Astrocyte of the hippocampus (primary cell): ENCODE measurements at places on chromosomes 16 and 17.
A peak's percentile ranks its signal among the peaks of the same experiment; 100 is the strongest.

GRCh38 chr17:77889135-77889505 lies 69.4 kb upstream of the TNRC6C start:
- no peak for DNase-seq

- DNase-seq = no peak
These were observed 381.3 kb downstream of the CDH8 start for GRCh38 chr16:61654962-61655361.

DNA sequence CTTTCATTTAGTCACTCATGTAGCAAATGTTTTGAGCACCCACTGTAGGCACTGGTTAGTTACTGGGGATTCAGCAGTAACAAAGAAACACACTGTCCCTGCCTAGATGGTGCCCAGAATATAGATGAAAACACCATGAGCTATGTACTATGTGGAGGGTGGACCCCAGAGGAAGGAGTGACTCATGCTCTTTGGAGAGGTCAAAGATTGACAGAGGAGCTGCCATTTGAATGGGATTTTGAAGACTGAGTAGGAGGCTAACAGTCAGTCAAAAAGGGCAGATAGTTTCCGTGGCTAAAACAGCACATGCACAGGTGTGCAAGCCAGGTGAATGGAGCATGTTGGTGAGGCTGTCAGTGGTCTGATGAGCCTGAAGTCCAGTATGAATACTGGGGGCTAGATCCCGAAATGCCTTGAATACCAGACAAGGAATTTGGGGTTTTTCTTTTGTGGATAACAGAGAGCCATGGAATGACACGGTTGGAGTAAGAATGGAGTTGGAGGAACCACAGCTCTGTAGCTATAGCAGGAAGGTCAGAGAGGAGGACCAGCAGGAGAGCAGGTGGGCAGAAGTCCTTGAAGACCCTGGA lies 6.1 kb downstream of the IL21R start:
- DNase-seq = peak; percentile 57

DNA sequence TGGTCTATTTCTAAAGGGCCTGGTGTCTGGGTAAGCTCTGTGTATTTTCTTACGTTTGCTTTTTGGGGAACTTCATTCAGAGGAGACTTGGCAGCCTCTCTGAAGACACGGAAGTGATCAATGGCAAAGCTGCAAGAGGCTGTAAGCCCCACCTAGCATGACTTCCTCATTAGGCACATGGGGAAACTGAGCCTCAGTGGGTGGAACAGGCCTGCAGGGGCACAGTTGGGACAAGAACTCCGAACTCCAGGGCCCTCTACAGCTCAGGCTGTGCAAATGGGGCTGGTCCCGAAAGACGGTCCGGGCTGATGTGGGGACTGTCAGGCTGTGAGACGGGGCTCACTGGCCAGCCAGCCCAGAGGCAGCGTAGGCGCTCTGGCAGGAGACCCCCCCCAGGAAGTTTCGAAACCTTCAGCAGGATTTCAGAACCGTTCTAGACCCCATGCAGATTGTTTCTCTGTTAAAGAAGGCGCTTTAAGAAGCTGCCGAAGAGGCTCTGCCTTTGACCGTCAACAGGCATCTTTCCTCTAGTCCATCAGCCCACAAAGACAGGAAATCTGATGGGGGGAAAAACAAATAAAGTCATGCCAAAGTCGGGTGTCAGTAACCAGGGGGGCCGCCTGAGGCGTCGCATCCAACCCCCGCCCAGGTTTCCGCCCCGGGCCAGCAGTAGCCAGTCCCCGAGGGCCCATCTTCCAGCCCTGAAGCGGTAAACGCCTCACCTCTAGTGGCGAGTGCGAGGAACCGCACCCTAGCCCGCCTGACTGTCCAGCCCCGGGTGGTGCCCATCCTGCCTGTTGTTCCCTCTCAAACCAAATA lies 79.8 kb upstream of the TBC1D3K start:
- peak; percentile 72 for DNase-seq

GRCh38 chr16:10577305-10578202 lies 2.8 kb downstream of the EMP2 start:
- peak; percentile 22 for DNase-seq

GRCh38 chr16:67801883-67802282 lies 4.5 kb downstream of the RANBP10 start:
- DNase-seq = no peak

DNA sequence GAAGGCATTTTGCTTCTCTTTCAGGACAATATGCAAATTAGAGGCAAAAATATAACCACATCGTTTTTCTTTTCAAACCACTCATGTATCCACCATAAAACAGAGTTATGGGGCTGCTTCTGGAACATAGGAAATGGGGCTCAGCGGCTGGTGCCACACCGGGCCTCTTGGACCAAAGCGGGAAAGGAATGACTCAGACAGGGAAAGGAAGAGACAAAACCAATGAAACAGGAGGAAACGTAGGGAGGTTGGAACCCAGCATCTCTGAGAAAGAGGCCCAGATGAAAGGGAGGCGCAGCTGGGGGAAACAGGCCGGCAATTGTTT lies 28.5 kb downstream of the CUEDC1 start:
- no peak for DNase-seq

DNA sequence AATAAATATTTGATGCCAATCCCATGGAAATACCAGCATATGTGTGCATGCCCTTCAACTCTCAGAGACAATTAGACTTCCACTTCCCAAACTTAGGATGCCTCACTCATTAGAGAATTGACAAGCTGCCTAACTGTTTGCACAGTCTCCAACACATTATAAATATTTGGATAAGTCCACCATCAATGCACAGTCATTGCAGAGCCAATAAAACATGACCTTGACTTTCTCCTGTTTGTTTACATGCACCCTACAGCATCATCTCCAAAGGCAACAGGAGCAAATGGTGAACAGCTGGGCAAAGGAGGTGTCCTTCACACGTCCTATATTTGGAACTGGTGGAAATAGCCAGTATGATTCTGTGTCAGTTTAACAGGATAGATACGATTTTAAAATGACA lies 804.4 kb upstream of the RBFOX1 start:
- DNase-seq = no peak

GRCh38 chr17:78678222-78678557 lies 101.0 kb upstream of the DNAH17 start:
- DNase-seq = no peak

DNA sequence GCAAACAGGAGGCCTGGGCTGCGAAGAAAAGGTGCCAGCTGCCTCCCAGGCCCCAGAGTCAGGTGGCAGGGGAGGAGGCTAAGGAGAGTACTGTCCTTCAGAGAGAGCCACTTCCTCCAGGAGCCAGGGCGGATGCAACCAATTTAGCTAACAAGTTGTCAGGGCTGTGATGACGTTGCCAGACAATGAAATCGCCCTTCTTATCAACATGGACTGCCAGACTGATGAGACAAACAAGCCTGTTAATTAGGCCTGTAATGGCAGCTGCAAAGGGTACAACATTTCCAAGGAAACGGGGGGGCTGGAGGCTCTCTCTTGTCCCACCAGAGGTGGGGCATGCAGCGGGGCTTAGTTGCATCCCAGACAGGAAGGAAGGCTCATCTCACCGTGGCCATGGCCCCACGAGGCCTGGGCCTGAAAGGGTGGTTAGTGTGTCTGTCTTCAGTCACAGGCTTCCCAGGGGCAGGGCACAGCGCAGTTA lies 111.8 kb downstream of the SDK2 start:
- DNase-seq = no peak

GRCh38 chr17:7423679-7424078 lies 1.7 kb upstream of the SPEM2 start:
- no peak for DNase-seq

DNA sequence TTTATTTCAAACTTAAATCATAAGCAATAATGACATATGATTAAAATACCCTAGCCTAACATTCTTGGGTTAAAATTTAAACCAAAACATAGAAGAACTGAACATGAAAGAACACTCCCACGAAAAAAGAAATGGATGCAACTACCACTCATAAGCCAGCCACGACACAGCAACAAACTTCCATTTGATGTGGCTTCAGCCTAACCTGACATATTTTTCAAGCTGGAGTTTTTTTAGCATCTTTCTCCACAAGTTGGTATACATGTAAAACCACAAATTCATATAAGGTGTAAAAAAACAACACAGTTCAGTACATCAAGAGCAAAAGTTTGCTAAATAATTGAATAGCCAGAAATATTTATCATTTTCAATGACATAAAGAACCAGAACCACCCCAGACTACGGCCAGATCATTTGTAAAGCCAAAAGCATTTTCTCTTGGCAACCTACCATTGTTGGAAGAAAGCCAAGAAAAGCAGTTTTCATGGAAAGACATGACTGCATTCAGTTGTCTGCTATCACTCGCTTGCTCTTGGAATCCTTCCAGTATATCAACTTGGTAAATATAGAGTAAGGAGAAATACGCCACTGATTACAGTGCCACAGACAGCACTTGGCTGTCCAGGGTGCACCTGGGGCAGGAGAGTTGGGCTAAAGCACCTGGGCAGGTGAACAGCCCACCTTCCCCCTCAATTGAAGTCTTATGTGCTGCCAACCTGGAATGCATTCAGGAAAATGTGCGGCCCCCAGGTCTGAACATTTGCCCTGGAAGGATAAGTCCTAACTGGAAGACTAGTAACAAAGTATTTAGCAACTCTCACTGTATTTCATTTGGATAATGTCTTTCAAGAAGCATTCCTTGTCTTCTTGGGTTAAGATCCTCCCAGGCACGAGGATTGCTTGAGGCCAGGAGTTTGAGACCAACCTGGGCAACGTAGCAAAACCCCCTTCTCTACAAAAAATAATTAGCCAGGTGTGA lies 60.5 kb downstream of the CREBBP start:
- peak; percentile 95 for DNase-seq

GRCh38 chr16:86854058-86854621 lies 275.8 kb downstream of the FOXL1 start:
- no peak for DNase-seq

DNA sequence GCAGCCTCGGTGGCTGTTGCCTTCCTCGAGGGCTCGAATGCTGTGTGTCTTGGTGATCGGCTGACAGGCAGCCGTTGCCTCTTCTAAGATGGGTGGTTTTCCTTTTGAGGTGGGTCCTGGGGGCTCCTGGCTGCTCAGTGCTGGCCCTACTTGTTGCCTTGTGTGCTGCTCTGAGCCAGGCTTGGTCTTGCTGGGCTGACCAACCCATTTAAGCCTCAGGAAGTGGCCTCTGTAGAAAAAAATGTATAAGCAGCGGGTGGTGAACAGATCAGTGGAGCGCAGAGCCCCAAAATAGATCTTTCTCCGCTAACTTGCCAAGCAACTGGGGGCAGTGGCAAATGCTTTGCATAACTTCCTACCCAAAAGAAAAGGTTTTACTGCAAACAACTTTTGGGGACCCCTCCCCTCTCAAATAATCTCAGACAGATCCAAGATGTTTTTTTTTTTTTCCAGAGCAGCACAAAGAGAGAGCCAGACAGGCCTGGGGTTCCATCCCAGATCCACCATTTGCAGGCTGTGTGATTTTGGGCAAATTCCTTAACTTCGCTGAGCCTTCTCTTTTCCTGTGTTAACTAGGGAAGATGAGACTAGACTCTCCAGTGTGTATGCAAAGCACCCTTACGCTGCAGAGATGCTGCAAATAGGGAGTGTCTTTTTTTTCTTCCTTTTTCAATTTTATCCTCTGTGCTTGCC lies 42.5 kb downstream of the PLCG2 start:
- no peak for DNase-seq

GRCh38 chr17:36459601-36460000 lies 26.9 kb upstream of the ZNHIT3 start:
- DNase-seq = no peak

DNA sequence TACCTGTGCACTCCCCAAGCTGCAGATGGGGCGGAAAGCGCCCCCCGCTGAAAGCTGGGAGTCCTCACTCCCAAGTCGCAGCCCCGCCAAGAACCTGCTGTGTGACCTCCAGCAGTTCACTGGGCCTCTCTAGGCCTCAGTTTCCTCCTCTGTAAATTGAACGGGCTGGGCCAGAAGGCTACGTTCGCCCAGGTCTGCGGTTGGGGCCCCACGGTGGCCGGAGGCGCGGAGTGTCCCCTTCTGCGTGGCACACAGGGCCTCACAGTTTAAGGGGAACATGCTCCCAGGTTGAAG lies 628 bp downstream of the GALK1 start:
- no peak for DNase-seq

- DNase-seq = peak; percentile 7
These were observed 49.4 kb downstream of the RABEP1 start for GRCh38 chr17:5331506-5331905.

GRCh38 chr17:47929218-47930000 lies 12.0 kb upstream of the PNPO start:
- no peak for DNase-seq

DNA sequence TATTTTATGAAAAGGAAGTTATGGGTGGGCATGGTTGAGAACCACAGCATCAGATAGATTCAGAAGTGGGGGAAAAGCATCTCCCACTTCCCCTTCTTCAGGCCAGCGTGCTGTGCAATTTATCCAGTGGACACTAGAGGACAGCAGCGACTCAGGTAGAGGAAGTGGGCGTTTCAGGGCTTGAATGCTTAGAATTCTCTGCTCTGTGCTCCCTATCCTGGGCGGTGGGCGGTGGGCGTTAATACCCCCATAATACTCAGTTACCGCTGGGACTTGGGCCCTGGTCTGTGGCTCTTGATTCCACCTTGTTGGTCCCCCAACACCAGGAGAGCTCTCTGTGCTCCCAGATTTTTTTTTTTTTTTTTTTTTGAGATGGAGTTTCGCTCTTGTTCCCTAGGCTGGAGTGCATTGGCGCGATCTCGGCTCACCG lies 3.7 kb upstream of the LYZL6 start:
- DNase-seq = peak; percentile 61

- DNase-seq = no peak
These were observed 22.2 kb downstream of the OR2C1 start for GRCh38 chr16:3377917-3378316.

DNA sequence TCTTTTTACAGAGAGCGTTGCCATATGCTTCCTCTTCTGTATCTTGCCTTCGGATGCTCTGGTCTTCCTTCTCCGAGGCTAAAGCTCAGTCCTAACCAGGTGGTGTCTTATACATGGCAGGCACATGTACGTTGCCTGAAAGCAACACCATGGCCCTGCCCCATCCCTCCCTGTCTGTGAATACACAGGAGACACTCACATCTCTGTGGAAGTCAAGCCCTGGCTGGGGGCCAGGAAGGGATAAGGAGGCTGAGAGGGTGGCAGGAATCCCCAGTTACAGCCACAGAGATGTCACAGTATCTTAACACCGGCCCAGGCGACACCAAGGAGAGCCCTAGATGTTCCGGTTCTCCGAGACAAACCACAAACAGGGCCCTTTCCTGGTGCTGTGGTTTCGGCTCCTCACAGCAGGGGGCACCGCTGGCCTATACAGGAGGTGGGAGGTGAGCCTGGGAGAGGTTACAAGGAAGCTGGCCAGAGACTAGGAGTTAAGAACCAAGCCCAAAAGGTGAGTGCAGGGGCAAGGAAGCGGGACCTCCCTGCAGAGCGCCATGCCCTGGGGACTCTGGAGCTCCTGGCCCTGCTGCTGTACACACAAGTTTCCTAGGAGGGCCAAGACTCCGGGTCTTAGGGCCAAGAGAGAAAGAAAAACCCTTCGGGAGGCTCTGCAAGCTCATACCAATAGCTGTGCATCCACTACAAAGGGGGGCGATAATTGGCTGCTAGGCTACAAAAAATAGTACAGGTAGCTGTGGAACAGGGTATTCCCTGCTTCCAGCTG lies 41.7 kb downstream of the SRL start:
- peak; percentile 79 for DNase-seq

- no peak for DNase-seq
These were observed 217.4 kb upstream of the COX10 start for GRCh38 chr17:13851889-13852288.

- DNase-seq = no peak
These were observed 123.4 kb upstream of the NOL11 start for GRCh38 chr17:67594115-67594880.

- DNase-seq = peak; percentile 55
These were observed 2.7 kb downstream of the FHOD1 start for GRCh38 chr16:67244387-67245185.

GRCh38 chr17:58557981-58558380 lies 43.5 kb upstream of the MTMR4 start:
- no peak for DNase-seq
